ENCODE measurements at places on chromosomes 4 and X. TPM values are rescaled to one million over a fixed set of nuclear protein-coding genes. Genes with fewer than 3 reads are reported as not detected.

FAM47E gene
- total RNA-seq: 0.18 TPM

MSMO1 gene
- 56.7 TPM for total RNA-seq

F11 gene
- total RNA-seq: not detected

- DNase-seq: no peak
These were observed 56.5 kb upstream of the PROM1 start for GRCh38 chr4:16140231-16140878.

- DNase-seq: no peak
These were observed 451.3 kb downstream of the TLL1 start for GRCh38 chr4:166324321-166324720.

DNA sequence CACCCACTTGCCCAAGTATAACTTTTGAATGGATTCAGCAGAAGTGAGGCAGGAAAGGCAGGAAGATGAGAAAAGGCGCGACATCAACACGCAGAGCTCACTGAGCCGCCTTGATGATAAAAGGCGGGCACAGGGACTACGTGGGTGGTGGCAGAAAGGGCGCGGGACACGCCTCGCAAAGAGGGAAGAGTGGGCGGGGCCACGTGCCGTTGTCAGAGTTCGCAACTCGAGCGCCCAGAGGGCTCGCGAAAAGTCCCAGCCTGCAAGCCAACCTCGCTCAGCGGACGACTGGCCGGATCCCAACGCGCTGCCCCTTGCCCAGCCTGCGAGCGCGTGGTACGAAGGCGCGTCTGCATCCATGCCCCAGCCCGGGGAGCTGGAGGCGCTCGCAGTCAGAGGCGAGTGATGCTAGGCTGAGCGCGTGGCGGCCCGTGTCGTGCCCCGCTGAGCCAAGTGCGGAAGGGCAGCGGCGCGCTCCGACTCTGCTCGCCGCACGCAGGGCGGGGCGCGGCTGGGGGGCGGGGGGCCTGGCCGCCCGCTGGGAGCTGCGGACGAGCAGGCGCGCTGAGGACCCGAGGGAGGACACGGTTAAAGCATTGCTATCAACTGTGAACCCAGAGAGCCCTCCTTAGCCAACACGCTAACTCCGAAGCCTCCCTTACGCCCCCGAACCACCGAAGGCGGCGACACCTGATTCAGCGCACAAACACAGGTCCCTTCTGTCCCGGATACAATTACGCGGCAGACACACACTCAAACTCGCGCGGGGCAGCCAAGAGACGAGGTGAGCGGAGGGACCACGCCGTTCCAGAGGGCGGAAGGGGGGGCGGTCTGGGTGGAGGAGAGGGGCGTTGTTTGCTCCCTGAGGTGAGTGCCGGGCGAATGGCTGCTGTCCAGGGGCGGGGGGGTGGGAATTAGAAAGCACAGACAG, at the start of gene UGT8:
UGT8 (plus strand) TSS at position 617 of the 931 bp plus-strand sequence. CDS start 24,074 bp downstream, outside the sequence.
- DNase-seq: peak; percentile 52

GRCh38 chrX:19557822-19558221, 42.5 kb upstream of the MAP3K15 start:
- no peak for DNase-seq

GRCh38 chr4:25925486-25926201, 11.6 kb downstream of the SMIM20 start:
- DNase-seq: peak; percentile 51

- DNase-seq: no peak
These were observed 20.4 kb downstream of the USP46 start for GRCh38 chr4:52638717-52639116.

DNA sequence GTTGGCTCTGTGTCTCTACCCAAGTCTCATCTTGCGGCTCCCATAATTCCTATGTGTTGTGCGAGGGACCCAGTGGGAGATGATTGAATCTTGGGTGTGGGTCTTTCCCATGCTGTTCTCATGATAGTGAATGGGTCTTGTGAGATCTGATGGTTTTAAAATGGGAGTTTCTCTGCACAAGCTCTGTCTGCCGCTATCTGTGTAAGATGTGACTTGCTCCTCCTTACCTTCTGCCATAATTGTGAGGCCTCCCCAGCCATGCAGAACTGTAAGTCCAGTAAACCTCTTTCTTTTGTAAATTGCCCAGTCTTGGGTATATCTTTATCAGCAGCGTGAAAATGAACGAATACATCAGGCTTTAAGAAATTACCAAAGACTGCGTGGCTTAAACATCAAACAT, 31.2 kb downstream of the STIM2 start:
- DNase-seq: no peak

- no peak for DNase-seq
These were observed 1734.3 kb downstream of the PCDH7 start for GRCh38 chr4:32454482-32454881.

GRCh38 chrX:11460347-11460746, 167.1 kb downstream of the AMELX start:
- no peak for DNase-seq
